ENCODE measurements at places on chromosomes 16 and 17. TPM values are rescaled to one million over a fixed set of nuclear protein-coding genes. Genes with fewer than 3 reads are reported as not detected.

The DHX8 gene
- 130 TPM for total RNA-seq

DNA sequence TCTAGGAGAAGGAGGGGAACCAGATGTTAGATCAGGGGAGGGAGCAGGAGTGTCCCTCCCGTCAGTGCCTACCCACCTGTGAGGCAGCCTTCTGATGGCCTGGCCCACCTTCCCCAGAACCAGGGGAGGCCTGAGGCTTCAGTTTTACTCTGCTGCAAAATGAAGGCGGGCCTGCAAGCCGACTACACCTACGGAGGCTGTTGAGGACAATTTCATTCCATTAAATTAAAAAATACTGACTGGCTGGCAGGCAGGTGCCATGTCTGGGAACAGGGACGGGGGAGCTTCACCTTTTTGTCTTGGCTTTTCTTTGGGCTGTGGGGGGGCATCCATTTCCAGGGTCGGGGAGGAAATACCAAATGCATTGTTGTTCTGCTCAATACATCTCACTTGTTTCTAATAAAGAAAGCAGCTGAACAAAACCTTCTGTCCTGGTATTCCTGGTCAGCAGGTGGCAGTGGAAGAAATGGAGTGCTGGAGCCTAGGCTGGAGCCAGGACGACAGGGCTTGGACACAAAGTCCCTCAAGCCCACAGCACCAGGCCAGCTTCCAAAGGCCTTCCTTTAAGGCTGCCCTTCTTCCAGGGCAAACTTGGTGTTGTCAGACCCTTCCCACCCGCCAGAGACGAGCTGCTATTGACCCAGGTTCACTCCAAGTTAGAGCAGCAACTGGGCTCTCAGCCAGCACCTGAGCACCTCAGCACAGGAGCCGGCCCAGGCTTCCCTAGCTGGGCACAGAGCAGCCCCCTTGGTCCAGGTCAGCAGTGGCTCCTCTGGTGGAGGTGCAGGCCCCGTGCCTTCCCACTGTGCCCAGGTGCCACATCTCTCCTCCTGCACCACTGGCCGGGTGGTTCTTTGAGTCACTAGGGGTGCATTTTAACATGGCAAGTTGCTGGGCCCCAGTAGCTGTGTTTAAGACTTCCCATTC lies 23.5 kb downstream of the PLCD3 start:
- no peak for DNase-seq

- no peak for DNase-seq
Observed at GRCh38 chr17:80883831-80884735, 107.6 kb upstream of the CHMP6 start.

GRCh38 chr16:1102333-1102700 lies 6.3 kb upstream of the C1QTNF8 start:
- DNase-seq: no peak

The C17orf78 gene
- not detected for total RNA-seq

The CLEC10A gene
- not detected for total RNA-seq

The DHRS7C gene
- total RNA-seq: not detected

DNA sequence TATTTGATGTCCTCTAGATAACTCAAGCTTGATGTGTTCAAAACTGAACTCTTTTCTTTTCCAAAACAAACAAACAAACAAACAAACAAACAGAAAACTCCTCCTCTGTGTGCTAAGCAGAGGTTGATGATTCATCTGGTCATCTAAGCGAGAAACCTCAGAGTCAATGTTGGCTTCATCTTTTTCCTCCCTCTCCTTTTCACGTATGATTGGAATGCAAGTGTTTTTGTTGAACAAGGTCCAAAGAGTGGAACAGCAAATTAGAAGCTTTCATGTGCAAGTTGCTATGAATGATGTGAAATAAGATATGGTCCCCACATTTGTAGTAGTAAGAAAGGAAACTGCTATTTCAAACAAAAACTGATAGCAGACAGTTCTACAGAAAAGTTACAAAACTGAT lies 52.5 kb downstream of the TBX4 start:
- no peak for DNase-seq

The SLC6A4 gene
- total RNA-seq: not detected

- DNase-seq: no peak
Observed at GRCh38 chr17:68566442-68566738, 34.8 kb downstream of the FAM20A start.

DNA sequence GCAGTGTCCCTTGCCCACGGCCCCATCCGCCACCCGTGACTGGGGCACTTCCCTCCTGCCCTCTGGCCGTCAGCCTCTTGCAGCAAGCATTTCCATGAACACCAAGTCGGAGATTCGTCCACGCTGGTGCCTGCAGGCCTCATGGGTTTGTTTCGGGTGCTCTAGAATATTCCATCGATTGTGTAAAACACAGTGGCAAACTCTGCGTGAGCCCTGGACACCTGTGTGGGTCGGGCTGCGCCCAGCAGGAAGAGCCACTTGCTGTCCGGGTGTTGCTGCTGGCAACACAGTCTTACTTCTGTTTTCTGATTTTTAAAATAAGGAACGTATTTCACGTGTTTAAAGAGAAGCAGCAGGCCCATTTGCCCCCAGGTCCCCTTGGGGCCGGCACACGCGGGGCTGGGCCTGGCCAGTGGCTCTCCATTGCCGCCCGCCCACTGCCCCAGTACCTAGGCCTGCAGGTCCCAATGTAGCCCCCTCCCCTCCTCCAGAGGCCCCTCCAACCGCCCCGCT lies 10.0 kb downstream of the CYBC1 start:
- DNase-seq: no peak

The USP22 gene
- total RNA-seq: 177 TPM

DNA sequence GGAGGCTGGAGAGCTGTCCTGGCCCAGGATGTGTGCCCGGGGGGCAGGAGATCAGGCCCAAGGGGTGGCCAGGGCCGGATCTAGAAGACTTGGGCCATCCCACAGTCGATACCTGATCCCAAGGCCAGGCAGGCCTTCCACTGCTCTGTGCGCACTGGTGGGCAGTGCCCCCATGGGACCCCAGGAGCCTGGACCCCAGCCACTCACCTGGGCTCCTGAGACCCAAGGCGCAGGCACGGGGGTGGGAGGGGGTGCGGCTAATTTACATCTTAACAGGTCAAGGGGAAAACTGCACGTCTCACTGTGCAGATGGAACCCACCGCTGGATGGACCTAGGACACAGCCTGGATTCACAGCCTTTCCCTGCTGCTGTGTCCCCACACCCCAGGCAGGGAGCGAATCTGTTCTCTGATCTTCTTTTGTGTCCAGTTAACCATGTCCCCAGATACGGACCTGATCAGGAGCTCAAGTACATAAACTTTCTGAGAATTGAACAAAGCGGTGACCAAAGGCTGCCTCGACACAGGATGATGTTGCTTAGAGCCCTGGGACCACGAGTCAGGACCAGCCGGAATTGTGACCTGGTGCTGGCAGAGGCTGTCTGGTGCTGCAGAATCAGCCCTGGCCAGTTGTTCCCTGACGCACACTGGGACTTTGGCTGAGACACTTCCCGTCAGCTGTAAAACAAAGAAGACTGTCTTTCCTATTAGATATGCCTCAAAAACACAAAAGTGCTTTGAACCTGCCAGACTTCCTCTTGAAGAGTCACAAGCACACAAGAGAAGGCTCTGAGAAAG lies 60.6 kb downstream of the TNFRSF13B start:
- no peak for DNase-seq

GRCh38 chr17:77933777-77934398 lies 24.6 kb upstream of the TNRC6C start:
- DNase-seq: no peak

The SLC9A5 gene
- total RNA-seq: 2.0 TPM

DNA sequence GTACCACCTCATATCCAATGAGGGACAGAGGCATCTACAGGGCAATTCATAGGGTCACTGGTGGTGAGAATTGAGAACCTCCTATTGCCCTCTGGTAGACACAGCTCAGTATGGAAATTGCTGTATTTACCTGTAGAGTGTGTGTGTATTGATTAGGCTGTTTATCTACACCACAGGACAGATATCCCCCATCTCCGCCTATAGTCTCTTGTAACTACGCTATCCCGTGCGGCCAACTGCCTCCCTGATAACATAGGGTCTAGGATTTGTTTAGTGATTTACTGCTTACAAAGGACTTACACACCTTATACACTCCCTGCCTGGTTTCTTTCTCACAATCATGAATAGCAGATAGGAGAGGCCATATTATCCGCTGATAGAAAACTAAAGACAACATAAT lies 1.7 kb upstream of the STAT3 start:
- DNase-seq: no peak

DNA sequence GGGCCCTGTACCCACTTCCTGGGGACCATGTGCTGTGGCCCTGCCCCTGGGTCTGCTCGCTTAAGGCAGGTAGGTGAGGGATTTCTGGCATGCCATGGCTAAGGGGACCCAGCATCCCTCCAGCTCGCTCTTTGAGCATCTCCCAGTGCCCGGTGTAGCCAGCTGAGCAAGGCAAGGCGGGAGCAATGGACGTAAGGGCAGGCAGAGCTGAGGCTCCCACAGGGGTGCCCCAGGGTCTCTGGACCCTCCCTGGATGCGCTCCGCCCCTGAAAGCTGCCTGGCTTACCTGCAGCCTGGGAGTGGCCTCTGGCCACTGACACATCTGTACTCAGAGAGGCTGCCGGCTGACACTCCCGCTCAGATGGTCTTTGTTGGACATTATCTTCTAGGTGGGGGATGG lies 189.9 kb downstream of the IRF8 start:
- no peak for DNase-seq

DNA sequence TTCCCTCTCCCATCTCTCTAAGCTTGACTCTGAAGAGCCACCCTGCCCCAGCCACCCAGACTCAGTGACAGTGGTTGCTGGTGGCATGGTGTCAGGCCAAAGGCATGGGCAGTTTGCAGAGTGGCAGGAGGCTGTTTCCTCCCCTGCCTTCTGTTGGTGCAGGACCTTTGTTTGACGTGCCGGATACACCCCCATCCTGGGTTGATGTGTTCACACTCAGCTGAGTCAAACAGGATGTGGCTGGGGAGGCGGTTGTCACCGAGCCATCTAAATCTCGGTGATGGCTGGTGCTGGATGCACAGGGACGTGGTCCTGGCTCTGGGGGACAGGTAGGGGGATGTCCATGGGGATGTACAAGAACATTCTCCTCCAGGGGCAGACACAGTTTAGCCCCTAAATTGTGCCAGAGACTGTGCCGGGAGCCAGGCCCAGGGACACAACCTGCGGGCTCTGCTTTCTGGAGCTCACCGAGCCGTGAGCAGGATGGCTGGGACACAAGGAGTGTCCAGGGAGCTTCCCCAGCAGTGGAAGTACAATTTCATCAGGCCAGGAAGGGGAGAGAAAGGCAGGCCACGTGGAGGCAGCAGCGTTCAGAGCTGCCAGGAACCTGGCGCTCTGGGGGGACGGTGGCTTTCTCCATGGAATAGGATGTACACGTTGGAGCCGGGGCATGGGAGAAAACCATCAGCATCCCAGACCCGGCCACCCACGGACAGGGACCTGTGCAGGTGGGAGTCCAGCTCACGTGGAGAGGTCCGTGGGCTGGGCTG lies 264.2 kb downstream of the SEC14L1 start:
- peak; percentile 89 for DNase-seq

DNA sequence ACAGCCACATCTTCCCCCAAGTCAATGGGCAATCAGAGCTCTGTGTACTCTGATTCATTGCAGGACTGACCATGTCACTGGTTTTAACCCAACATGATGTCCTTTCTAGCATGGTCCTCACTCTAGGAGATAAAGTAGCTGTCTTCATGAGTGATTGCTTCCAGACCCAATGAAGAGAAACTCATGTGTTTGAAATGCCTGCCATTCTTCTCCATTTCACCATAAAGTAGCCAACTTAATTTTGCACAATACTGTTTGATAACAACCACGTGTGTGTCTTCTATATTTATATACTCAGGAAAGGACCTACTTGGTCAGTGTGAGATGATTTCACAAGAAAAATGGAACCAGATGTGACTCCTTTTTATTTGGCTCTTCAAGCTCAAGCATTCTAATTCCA lies 172.5 kb downstream of the AXIN2 start:
- no peak for DNase-seq

GRCh38 chr16:81888520-81889394 lies 109.7 kb downstream of the PLCG2 start:
- DNase-seq: no peak

GRCh38 chr16:50884066-50884860 lies 142.4 kb downstream of the CYLD start:
- DNase-seq: peak; percentile 9

GRCh38 chr16:29876594-29877249 lies 13.7 kb upstream of the CDIPT start:
- peak; percentile 61 for DNase-seq

The HOXB3 gene
- 2.3 TPM for total RNA-seq

The EPN2 gene
- total RNA-seq: 9.9 TPM

DNA sequence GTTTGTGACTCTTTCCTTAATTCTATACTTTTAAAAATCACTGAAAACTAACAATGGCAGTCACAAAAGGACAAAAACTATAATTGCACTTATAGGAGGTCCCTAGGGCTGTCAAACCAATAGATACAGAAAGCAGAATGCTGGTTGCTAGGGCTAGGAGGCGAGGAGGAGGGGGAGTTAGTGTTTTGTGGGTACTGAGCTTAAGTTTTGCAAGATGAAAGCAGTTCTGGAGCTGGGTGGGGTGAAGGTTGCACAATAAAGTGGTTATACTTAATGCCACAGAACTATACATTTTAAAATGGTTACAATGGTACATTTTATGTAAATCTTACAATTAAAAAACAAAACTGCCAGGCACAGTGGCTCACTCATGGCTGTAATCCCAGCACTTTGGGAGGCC lies 27.3 kb downstream of the NUBP1 start:
- DNase-seq: peak; percentile 57

DNA sequence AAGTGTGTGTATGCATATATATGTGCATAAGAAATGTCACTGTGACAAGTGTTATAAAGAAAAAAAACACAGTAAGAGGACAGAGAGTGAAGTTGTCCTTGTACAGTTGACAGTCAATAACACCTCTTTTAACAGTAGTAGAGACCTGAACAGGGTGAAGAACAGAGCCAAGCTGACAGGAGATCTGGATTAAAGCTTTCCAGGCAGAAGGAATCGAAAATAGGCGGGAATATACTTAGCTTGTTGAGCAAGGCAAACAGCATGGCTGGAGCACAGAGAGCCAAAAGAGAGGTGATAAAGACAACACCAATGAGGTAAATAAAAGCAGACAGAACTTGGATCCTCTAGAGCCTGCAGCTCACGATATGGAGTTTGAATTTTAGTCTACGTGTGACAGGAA lies 64.8 kb downstream of the KANSL1 start:
- DNase-seq: no peak
